ENCODE measurements at places on chromosomes 6 and 20.

- no peak for DNase-seq
Observed at GRCh38 chr20:32261644-32262043, 15.8 kb upstream of the KIF3B start.

GRCh38 chr6:144840619-144841018, 555.5 kb downstream of the UTRN start:
- no peak for DNase-seq

DNA sequence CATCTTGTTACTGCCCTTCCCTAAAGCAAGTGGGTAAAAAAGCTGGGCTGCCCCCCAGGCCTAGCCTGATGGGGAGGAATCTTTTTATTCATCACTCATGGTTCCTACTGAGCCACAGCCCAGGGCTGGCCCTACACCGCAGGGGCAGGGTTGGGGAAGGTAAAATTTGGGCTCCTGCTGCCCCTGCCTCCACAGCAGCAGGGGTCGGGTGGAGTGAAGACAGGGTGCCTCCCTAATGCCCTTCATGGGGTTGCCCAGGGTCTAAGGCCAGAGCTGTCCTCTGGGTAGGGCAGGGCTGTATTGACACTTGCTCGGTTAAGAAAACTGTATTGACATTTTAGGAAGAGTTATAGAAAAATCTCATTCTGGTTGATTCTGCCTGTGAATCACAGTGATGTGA, 8.9 kb upstream of the PSMG4 start:
- no peak for DNase-seq

- no peak for DNase-seq
Observed at GRCh38 chr6:45816674-45817297, 198.9 kb downstream of the CLIC5 start.

DNA sequence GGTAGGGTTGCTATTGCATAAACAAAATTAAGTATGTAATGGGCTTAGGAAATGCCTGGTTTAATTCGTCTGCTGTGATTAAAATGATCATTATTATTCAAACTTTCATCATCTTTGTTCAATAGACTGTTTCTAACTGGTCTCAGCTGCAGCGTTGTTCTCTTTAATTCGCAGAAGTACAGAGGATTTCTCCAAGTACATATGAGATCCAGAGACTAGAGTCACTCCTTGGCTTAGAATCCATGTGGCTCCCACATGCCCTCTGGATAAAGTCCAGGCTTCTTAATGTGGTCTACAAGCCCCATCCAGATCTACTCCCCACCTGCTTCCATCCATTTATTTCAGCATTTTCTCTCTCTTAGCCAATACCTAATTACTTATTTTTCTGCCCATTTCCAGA, 1.1 kb upstream of the ZBTB24 start:
- no peak for DNase-seq

GRCh38 chr6:34248198-34248726, 544 bp downstream of the SMIM29 start:
- DNase-seq, result peak; percentile 59

DNA sequence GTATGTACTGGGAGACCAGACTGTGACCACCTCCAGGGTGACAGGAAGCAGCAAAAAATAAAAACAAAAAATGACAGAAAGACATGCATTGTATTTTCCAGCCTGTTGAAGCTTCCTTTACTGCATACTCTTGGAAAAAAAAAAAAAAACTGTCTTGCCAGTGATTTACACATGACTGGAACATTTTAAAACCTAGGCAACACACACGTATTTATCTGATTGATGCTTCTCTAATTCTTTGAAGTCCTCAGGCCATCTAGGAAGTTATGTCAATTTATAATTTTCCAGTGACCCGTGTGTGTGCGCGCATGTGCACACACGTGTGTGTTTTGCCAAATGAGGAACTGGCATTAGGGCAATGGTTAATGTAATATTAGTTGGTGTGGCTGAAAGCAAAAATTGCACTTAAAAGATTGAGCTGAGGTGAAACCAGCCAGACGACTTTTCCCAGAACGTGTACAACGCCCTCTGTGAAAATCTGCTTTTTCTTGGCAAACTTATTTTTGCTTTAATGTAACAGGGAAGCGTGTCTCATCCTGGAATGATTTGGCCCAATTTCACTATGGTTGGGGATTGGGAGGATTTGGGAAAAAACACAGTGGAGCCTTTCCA, 315.2 kb downstream of the TFAP2A start:
- peak; percentile 63 for DNase-seq

- DNase-seq, result no peak
Observed at GRCh38 chr20:17883592-17884306, 84.8 kb downstream of the SNX5 start.

- no peak for DNase-seq
Observed at GRCh38 chr6:8821981-8822381, 386.6 kb upstream of the SLC35B3 start.

Data from inflammatory macrophage (primary cell).